ENCODE measurements at places on chromosomes 7 and 10.

GRCh38 chr10:69057261-69057950, 30.5 kb upstream of the SRGN start:
- no peak for DNase-seq

DNA sequence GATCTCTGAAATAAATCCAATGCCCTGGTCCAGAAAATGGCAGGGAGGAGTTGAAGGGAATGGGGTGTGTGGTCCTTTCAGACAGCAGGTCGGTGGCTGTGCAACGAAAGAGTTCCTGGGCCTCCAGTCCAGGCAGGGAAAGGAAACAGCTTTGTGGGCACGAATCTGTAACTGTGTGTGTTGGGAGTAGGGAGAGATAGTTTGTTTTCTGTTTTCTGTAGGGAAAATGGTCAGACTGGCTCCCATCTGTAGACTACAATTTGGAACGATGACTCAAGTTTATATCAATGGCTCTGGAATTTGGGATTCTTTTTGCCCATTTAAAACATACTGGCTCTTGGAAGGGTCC, 2.6 kb upstream of the HOXA9 start:
- DNase-seq = no peak

GRCh38 chr7:112052498-112052897, 153.7 kb downstream of the DOCK4 start:
- no peak for DNase-seq

DNA sequence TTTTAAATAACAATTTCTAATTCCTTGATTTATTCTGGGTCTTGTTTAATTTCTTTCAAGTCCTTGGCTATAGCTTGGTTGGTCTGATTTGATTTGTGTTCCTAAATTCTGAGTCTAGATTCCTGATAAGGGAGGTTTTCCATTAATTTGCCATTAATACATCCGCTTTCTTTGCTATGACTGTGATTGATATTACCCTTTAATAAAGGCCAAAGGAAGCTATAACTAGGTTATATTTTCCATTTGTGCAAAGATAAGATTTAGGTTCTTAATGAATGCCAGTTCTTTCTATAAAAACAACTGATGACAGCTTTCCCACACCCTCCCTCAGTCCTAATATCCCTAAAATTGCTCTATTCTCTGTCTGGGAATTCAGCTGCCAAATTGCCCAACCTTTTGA, 28.2 kb downstream of the NDUFB2 start:
- no peak for DNase-seq

DNA sequence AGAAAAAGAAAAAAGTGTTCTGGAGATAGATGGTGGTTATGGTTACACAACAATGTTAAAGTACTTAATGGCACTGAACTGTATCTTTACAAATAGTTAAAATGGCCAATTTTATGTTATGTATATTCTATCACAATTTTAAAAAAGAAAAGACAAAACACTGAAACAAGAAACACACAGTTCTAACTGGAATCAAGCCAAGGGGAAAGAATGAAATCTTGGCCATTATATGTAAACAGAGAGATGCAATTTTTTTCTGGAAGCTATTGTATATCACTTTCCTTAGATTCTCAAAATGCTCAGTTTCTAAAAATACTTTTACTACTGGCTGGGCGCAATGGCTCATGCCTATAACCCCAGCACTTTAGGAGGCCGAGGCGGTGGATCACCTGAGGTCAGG, 4.1 kb downstream of the COA1 start:
- DNase-seq = no peak

GRCh38 chr7:55104712-55105433, 86.1 kb downstream of the EGFR start:
- DNase-seq = no peak

Data from HS-27A (cell line).